ENCODE measurements at places on chromosomes 2 and 18.

GRCh38 chr18:44981121-44981520 is 300.4 kb downstream of the SETBP1 start:
- DNase-seq: no peak

- no peak for DNase-seq
These were observed 6.8 kb downstream of the MBD2 start for GRCh38 chr18:54217624-54218023.

GRCh38 chr2:54503192-54503591 is 47.1 kb downstream of the SPTBN1 start:
- DNase-seq: no peak

DNA sequence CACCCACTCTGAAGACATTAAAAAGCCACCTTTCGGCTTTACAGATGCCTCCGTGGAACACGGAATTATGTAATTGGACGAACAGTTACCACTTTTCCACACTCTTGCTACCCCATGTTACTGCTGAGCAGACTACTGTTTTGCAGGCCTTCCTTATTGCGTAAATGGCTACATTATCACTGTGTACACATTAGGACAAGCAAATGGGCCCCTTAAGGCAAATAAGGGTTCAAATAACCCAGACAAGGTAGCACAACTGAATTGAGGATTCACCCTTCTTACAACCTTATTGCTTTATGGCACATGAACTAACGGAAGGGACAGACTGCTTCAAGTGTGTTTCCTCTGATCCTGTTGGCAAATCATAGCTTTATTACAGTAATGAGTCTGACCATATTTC is 832.2 kb upstream of the FANCL start:
- DNase-seq: no peak

- DNase-seq: no peak
These were observed 132.6 kb downstream of the SEPTIN10 start for GRCh38 chr2:109481196-109481555.

DNA sequence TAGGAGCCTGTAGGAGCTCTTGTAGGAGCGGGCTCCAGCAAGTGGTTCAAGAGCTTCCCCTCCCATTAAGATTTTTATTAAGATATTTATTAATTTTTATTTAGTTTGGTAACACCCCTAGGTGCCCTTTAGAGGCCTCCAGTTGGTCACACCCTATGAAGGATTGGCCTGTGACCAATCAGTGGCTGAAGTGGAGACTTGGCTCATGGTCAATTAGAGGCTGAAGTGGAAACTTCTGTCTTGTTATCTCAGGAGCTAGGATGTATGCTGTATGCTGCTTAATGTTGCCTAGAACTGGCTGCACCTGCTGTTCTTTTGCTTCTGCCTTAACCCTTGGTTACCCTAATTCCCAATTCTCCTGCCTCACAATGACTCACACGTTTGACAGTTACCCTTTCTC is 48.7 kb downstream of the DHRS9 start:
- no peak for DNase-seq

GRCh38 chr2:18804536-18804935 is 215.2 kb upstream of the NT5C1B start:
- no peak for DNase-seq

DNA sequence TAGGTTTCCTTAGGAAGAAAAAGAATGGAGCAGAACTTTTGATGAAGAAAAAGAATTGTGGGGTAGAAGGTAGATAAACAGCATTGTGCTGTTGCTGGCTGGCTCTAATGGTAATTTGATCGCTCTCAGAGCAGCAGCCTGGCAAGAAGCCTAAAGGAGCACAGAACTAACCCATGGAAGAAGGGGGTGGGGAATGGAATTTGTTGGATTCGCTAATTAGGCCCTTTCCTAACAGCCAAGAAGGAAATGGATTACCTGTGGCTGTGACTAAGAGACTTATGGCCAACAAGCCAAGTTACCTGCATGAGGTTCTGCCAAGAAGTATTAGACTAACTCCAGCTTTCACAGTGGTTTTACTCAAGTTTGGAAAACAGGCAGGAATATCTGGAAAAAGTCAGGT is 210.6 kb downstream of the IKZF2 start:
- DNase-seq: no peak

- DNase-seq: peak; percentile 28
These were observed 45.3 kb downstream of the LRPPRC start for GRCh38 chr2:43950383-43951008.

DNA sequence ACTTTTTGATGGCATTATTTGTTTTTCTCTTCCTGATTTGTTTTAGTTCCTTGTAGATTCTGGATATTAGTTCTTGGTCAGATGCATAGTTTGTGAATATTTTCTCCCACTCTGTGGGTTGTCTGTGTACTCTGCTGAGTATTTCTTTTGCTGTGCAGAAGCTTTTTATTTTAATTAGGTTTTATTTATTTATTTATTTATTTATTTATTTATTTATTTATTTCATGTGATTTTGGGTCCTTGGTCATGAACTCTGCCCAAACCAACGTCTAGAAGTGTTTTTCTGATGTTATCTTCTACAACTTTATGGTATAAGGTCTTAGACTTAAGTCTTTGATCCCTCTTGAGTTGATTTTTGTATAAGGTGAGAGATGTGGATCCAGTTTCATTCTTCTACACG is 292.2 kb downstream of the CDH7 start:
- DNase-seq: no peak

DNA sequence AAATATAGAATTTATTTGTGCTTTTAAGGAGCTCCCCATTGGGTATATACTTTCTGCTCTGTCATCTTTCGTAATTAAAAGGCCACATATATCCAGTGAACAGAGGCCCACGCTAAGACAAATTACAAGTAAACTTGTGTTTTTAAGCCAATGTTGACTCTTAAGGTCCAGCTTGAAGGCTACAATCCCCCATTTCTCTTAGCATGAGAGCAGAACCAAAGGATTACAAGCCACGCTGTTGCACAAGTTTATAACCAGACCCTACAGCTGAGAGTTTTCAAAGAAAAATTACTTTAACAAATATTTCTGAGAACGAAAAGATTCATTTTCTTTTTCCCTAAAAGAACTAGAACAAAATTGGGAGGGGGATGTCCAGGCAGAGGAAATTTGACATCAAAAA is 471.0 kb downstream of the TXNL1 start:
- DNase-seq: no peak

DNA sequence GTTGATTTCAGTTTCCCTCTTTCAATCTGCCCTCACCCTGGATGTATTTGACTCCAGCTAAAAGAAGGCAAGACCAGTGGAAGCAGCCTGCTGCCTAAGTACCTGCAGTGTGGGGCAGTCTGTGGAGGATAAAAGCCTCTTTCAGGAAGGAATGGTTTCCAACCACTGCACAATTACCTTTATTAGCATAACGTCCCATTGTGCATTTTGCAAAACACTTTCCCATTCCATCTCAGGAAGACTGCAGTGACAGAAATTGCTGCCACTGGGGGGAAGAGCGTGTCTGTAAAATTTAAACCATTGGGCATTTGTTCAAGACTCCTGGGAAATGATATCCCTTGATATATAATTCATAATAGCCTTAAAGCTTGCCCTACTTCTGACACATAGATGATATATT is 26.2 kb downstream of the CYRIA start:
- no peak for DNase-seq

- peak; percentile 41 for DNase-seq
These were observed 114.1 kb upstream of the NDUFV2 start for GRCh38 chr18:8988260-8988871.

DNA sequence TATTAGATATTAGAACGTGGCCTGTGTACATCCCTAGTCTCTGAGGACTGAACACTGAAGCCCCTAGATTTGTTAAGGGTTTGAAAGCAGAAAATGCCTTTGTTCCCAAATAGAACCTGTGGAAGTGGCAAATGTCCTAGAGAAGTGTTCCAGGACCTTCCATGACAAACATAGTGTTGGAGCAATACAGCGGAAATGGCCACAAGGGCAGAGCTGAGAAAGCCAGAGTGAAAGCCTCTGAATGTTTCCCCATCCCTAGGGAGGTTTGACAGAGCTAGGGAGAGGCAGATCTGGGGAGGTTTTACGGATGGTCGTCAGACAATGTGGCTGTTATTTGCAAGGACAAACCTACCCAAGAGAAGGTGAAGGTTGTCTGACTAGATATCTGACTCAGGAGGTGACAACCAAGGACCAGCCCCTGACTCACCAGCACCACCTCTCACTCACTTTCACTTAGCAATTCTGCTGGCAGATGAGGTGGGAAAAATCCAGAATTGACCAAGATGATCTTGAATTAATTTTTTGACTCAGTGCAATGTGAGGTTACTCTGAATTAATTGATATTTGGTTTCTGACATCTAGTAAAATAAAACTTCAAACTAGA is 24.1 kb downstream of the RBM43 start:
- no peak for DNase-seq

GRCh38 chr2:182858671-182859070 is 7.8 kb downstream of the FRZB start:
- no peak for DNase-seq

DNA sequence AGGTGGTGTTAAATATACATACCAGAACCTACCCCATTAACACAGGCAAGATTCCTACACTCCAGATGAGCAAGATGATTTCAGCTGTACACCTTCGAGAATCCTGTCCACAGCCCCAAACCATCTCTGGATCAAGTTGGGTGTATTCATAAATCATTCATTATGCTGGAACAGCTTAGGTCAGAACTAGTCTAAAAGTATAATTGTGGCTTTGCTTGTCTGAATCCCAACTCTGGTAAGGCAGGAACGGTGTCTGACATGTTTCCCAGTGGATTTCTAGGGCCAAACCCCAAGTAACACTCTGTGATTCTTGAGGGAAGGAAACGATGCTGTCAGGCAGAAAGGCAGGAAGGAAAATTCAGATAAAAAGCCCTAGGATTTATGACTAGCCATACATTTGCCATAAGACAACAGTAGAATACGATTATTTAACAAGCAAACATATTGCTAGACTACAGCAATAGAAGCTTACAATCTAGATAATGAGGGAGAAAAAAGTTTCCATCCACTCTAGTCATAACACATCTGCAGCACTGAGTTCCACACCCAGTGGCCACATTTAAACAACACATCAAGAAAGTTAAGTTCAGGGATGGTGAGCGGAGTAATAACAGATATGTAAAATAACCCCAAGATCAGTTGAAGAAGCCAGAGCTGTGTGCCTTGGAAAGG is 444.8 kb downstream of the RND3 start:
- no peak for DNase-seq
